Stimulated activated CD4-positive, alpha-beta T cell treated with anti-CD3 and anti-CD28 coated beads, Interleukin-15, amount 100 ng/mL, for 1 hour (primary cell): ENCODE measurements at places on chromosomes 11 and 22.

DNA sequence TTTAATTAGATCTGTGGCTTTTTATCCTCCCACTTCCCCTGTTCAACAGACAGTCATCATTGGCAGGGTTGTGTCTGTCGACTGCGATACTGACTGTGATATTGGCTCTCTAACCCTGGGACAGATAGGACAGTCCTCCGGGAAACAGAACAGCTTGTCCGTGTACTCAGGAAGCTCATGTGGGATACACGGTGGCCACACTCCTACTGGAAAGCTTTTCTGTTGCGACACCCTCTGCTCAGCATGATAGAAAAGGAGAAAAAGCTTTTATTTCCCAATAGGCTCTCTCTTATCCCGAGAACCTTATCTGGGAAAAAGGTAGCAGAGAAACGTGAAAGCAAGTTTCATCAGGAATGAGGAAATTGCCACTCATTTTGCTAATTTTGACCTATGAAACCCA, 60.4 kb upstream of the HSPA8 start:
- no peak for DNase-seq

DNA sequence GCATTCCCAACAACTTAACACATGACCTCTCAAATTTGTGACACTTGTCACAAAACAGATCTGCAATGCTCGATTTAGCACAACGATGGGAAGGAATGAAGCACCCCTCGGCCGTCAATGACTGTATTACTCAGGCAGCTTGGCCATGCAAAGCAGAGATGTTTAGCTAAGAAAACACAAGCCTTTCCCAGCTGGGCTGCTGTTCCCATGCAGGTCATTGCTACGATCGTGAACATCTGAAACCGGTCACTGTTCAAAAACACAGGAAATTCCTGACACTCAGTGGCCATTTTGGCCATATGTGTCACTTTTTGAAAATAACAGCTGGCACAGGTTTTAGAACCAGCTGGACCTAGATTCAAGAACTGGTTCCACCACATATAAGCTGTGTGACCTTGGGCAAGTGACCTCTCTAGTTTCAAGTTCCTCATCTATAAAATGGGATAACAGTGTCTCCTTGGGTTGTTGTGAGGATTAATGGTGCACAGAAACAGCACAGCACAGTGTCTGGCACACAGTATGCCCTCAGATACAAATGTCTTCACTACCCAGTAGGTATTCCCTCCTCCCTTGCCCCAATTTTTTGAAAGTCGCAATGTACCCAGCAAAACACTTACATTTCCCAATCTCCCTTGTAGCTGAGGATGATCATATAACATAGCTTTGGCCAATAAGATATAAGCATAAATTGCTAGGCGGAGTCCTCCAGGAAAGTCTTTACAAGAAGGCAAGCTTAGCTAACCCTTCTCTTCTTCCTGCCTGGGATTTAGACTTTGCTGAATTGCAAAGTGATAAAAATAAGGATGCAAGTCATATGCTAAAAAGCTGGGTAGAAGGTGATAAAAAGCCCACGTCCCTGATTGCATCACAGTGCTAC, 93.1 kb downstream of the C11orf58 start:
- DNase-seq: no peak

- DNase-seq: no peak
Observed at GRCh38 chr22:22687638-22688500, 43.5 kb downstream of the GGTLC2 start.

- DNase-seq: no peak
Observed at GRCh38 chr22:38540701-38541100, 29.3 kb downstream of the DMC1 start.

- DNase-seq: peak; percentile 61
Observed at GRCh38 chr22:50252082-50253045, 1.3 kb upstream of the HDAC10 start.

- DNase-seq: no peak
Observed at GRCh38 chr11:14803846-14804245, 88.2 kb downstream of the CYP2R1 start.

DNA sequence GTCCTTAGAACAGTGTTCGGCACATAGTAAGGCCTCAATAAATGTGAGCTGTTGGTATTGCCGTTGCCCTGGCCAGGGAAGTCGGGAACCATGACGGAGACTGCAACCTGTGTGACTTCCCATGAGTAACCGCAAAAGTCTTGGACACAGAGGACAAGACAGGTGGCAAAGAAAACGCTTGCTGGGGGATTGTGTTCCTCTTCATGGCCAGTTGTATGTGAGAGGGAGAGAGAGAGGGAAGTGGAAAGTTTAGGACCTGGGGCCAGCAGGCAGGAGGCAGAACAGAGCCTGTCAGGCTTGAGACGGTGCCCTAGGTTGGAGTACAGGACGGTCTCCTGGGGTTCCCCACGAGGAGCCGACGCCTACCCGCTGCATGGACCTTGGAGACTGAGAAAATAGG, 90.2 kb downstream of the CEP164 start:
- DNase-seq: no peak

GRCh38 chr11:17294033-17294432, 17.5 kb downstream of the NUCB2 start:
- DNase-seq: no peak

DNA sequence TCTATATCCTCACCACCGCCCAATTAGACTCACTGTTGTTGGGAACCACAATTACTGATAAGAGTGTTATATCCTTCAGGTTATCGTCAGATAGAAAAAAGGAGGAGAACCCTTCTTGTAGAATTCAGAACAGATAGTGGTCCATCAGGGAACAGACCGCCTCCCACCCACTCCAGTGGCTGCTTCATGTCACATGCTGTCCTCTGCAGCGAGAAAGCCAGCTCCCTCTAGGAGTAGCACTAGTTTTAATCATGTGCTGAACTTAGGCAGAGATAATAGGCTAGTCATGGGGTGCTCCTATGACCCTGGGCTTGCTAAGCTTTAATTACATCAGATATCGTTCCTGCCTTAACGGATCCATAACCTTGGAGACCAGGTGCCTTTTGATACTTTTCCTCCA, 51.5 kb upstream of the RAB1B start:
- no peak for DNase-seq

DNA sequence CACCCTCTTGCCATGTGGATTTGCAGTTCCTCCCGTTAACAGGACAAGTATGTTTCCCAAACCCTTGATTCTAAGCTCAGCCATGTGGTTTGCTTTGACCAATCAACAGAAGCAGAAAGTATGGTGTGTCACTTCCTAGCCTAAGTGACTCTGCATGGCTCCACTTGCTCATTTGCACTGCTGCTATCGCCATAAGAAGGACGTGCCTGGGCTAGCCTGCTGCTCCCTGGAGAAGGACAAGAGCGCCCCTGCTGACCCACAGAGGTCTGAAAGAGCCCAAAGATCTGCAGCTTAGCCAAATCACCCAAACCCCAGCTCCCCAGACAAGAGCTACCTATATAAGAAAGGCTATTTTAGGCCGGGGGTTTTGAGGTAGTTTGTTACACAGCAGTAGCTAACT, 18.0 kb downstream of the TBRG1 start:
- no peak for DNase-seq

GRCh38 chr11:126951465-126951864, 49.1 kb downstream of the KIRREL3 start:
- no peak for DNase-seq

- no peak for DNase-seq
Observed at GRCh38 chr11:117972629-117973502, 13.3 kb upstream of the IL10RA start.

DNA sequence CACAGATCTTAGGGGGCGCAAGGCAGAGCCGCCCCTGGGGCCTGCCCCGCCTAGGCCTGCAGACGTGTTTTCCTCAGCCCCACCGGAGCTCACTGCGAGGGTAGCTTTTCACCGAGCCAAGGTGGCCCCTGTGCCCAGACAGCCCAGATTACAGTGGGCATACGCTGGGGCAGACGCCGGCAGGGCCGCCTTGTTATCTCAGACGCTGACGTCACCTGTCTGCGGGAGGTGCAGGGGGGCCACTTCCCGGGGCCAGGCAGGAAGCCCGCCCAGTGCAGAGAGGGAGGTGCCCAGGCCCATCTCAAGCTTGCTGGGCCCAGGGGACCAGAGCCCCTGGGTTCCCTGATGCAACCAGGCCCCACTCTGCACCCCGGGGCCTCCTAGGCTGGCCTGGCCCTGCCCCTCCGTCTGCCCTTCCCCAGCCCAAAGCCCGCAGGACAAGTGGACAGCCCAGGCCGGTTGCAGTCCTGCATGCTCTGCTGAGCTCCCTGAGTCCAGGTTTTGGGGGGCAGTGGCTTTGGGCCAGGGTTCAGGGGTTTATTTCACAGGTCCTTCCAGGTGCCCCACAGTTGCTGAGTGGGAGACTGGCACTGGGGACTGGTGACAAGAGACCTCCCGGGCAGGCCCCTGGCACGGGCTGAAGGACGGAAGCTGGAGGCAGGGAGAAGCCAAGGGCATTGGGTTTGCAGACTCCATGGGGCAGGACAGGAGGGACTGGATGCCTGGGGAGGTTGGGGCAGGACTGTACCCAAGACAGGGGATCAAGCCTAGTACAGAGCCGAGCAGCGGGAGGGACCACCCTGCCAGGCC, 38.6 kb downstream of the IGF2 start:
- no peak for DNase-seq

DNA sequence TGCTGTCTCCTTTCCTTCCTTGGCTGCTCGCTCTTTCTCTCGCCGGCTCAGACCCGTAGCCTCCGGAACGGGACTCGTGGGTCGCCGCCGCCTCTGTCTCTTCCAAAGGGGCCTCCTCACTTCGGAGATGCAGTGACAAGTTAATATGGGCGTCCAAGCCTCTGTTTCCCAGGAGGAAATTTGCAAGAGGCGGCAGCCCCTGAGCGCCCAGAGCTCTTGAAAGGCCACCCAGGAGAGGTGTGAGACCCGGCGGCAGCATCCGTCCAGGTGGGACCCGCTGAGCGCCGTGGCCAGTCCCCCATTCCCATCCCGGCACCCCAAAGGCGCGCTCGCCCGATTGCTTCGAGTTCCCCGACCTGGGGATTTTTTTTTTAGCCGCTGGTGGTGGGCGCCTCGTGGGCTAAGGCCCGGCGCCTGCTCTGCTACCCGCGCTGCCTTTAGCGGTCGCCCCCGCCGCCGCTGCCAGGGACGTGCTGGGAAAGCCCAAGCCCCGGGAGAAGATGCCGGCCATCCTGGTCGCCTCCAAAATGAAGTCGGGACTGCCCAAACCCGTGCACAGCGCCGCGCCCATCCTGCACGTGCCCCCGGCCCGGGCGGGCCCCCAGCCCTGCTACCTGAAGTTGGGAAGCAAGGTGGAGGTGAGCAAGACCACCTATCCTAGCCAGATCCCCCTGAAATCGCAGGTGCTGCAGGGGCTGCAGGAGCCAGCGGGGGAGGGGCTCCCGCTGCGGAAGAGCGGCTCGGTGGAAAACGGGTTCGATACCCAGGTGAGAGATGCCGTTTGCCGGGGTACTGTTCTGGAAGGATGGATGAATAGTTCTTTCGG, 772 bp downstream of the NAV2 start:
- DNase-seq: no peak

GRCh38 chr11:61513143-61513765, 4.7 kb downstream of the LRRC10B start:
- DNase-seq: no peak

GRCh38 chr11:15258433-15259165, 143.9 kb downstream of the INSC start:
- DNase-seq: no peak

GRCh38 chr11:15726221-15726746, 611.6 kb downstream of the INSC start:
- no peak for DNase-seq

DNA sequence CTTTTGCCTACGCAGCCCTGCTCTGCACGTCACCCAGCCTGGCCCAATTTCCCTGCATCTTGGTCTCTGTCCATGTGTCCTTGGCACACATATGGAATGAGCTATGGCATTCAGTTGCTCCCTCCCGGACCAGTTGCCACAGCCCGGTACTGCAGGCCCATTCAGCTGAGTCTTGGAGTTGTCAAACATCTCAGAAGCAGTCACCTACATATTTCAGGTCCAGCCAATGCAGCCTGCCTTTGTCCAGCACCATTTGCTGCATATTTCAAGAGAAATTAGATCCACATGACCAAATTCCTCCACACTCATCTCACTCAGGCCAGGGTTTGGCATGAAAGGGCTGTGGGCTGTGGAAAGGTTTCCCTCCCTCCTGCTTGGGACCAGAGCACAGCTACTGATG, 76.8 kb downstream of the MN1 start:
- DNase-seq: no peak

DNA sequence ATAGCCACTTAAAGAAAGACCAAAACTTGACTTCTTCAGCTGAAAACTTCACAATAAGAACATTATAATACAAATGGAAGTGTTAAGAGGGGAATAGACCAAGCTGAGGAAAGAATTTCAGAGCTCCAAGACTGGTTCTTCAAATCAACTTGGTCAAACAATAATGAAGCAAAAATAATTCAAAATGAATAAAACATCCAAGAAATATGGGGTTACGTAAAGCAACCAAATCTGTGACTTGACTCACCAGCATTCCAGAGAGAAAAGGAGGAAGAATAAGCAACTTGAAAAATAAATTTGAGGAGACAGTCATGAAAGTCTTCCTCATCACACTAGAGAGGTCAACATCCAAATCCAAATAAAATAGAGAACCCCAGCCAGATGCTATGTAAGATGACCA, 31.4 kb downstream of the XKR3 start:
- no peak for DNase-seq

DNA sequence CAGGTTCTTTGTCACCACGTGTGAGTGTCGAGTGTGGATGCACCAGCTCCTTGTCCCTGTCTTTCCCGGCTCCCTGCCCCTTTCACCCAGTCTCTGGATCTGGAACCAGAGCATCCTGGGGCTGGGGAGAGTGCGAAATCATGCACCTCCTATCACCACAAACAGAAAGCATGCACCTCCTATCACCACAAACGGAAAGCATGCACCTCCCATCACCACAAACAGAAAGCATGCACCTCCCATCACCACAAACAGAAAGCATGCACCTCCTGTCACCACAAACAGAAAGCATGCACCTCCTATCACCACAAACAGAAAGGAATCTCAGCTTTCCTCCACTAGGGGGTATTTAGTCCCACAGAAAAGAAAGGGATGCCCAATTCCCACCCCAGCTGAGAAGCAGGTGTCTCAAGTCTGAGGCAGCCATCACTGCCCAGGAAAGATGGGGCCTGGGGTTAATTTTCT, 5.9 kb upstream of the GLB1L3 start:
- DNase-seq: no peak

GRCh38 chr11:27619039-27619574, 81.1 kb downstream of the BDNF start:
- no peak for DNase-seq

- no peak for DNase-seq
Observed at GRCh38 chr11:12238420-12238819, 128.0 kb downstream of the MICAL2 start.

DNA sequence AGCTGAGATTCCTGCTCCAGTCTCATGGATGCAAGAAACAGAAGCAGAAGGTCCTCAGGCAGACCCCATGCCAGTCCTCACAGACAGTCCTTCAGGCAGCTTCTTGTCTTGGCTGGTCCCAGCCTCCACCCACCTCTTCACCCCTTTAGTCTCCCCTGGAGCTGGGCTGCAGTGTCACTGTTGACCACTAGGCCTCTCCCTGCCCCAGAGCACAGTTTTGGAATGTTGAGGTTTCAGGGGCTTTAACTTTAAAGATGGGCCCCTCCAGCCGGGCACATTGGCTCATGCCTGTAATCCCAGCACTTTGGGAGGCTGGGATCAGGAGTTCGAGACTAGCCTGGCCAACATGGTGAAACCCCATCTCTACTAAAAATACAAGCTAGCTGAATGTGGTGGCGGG, 39.5 kb upstream of the GCAT start:
- no peak for DNase-seq

- no peak for DNase-seq
Observed at GRCh38 chr11:116874251-116874650, 36.8 kb upstream of the APOA1 start.

- DNase-seq: no peak
Observed at GRCh38 chr11:18471995-18472394, 16.3 kb downstream of the LDHAL6A start.
